ENCODE measurements at places on chromosomes 3 and 15. TPM values are rescaled to one million over a fixed set of nuclear protein-coding genes. Genes with fewer than 3 reads are reported as not detected.

The EEFSEC gene
- 5.7 TPM for total RNA-seq

The ATP13A4 gene
- 22.4 TPM for total RNA-seq

The MPI gene
- total RNA-seq: 23.3 TPM

The FBXO22 gene
- 12.9 TPM for total RNA-seq

The RPP14 gene
- 13.2 TPM for total RNA-seq

The ISLR2 gene
- total RNA-seq: 0.79 TPM

The PRTG gene
- total RNA-seq: 1.5 TPM

The SAMMSON gene
- 0.69 TPM for total RNA-seq

The ACSBG1 gene
- 23.6 TPM for total RNA-seq

The DNAH1 gene
- 5.4 TPM for total RNA-seq

The SEMA5B gene
- total RNA-seq: 8.6 TPM

The PSTPIP1 gene
- total RNA-seq: 4.3 TPM

The CHL1 gene
- 19.8 TPM for total RNA-seq

The PAQR9 gene
- total RNA-seq: not detected

The TTLL13 gene
- total RNA-seq: not detected

The ZSCAN2 gene
- 8.7 TPM for total RNA-seq

The SH2D7 gene
- not detected for total RNA-seq

The SLC27A2 gene
- total RNA-seq: 0.39 TPM

The ARHGEF26 gene
- total RNA-seq: 13.8 TPM

The SPG21 gene
- 49.9 TPM for total RNA-seq

Data from skin of body (tissue), 3 donors.